ENCODE measurements at places on chromosomes 13 and 19. TPM values are rescaled to one million over a fixed set of nuclear protein-coding genes. Genes with fewer than 3 reads are reported as not detected.

Gene MADCAM1
- 0.17 TPM for total RNA-seq

Gene ESD
- total RNA-seq, result 105 TPM

Gene SWSAP1
- 2.4 TPM for total RNA-seq

- no peaks in the 10 kb centered on the region for H3K36me3 ChIP-seq
- no peak overlapping the region for H3K4me3 ChIP-seq
- H3K27ac ChIP-seq, result no peak overlapping the region
- H3K27me3 ChIP-seq, result peaks cover 2% of the 10 kb centered on the region
- peaks cover 20% of the 10 kb centered on the region for H3K4me1 ChIP-seq
Measured at GRCh38 chr13:34065928-34066327, 248.0 kb downstream of the RFC3 start.

DNA sequence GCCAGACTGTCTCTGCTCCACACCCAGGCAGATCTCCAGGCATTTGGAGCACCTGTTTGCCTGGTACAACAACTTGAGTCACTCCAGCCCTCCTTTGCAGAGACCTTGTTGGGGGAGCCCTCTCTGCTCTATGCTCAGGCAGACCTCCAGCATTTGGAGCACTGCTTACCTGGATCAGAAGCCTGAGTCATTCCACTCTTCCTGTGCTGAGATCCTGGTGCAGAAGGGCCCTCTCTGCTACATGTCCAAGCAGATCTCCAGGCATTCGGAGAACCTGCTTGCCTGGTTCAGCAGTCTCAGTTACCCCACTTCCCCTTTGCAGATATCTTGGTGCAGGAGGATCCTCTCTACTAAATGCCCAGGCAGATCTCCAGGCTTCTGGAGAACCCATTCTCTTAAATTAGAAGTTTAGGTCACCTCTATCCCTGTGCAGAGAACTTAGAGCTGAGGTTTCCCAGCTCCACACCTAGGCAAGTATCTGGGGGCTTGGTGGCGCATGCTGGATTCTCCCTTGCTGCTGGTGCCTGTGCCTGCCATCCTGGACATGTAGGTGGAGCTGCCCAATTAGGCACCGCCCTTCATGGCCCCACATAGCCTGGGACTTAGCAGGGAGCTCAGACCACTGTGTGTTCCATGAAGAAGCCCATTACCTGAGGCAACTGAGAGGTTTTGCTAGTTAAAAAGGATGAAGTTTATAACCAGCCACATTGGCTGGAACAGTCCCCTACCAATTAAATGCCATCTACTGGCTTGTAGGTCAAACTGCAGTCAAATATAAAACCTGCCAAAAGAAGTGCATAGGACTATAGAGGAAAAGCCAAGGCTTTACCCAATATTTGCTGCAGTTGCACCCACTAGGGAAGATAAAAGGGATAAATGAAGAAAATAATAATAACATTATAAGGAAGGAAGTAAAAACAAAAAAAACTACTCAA is 97.6 kb upstream of the SLITRK6 start:
- H3K36me3 ChIP-seq, result no peaks in the 10 kb centered on the region
- DNase-seq, result no peak
- H3K27me3 ChIP-seq, result no peaks in the 10 kb centered on the region
- no peak overlapping the region for H3K27ac ChIP-seq
- no peak overlapping the region for H3K4me3 ChIP-seq
